ENCODE measurements at places on chromosomes 13 and 19.
A peak's percentile ranks its signal among the peaks of the same experiment; 100 is the strongest.

GRCh38 chr19:46452186-46452585 is 19.2 kb downstream of the PNMA8A start:
- no peak for DNase-seq

DNA sequence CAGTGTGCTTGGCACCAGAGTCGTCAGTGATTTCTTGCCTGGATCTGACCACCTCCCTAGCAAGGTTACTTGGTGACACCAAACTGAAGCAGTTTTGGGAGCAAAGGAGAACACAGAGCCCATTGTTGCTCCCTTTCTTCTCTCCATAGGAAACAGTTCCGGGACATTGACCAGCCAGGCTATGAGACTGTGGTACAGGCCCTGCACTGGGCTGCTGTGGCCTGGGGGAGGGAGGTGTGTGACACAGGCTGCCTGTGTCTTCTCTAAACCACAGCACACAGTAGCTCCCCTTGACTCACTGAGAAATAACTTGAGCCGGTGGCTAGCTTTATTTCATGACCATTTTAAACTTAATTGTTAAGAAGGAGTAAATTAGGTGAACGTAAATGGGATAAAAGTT is 214.8 kb upstream of the UBL3 start:
- DNase-seq: no peak

- DNase-seq: no peak
These were observed 607.4 kb downstream of the EFNB2 start for GRCh38 chr13:105928048-105928447.

DNA sequence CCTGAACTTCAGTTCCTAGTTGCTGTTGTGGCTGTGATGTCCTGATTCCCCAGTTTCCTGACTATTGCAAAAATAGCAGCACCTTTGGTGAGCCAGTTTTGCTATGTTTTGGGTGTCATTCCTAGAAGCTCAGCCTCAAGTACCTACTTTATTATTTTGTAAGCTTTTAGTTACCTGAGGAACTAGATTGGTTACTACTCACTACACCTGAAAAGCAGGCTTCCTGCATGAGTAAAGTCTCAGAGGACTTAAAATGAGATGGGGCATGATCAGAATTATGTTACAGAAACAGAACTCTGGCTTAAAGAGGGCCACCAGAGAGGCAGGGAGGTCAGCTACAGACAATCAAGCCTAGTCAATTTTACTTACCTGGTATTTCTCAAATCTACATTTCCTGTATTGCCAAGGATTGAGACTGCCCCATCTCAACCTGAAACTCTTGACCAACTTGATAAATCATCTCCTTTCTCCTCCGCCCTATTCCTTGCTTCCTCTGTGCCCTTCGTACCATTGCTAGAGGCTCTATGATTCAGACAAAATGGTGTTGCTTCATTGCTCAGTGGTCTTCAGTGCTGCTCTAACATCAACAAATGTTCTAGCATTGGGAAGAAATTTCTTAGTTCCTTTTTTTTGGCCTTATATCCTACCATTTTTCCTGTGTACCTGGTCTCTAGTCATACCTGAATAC is 58.9 kb downstream of the RAP2A start:
- no peak for DNase-seq

GRCh38 chr13:112058941-112059340 is 8.0 kb upstream of the SOX1 start:
- DNase-seq: no peak

- no peak for DNase-seq
These were observed 14.5 kb downstream of the FCGBP start for GRCh38 chr19:39919976-39920375.

- DNase-seq: no peak
These were observed 579 bp downstream of the ZNF566 start for GRCh38 chr19:36488846-36489117.

GRCh38 chr13:95222733-95223018 is 78.6 kb downstream of the ABCC4 start:
- no peak for DNase-seq

- no peak for DNase-seq
These were observed 16.2 kb upstream of the NFIC start for GRCh38 chr19:3350014-3350663.

DNA sequence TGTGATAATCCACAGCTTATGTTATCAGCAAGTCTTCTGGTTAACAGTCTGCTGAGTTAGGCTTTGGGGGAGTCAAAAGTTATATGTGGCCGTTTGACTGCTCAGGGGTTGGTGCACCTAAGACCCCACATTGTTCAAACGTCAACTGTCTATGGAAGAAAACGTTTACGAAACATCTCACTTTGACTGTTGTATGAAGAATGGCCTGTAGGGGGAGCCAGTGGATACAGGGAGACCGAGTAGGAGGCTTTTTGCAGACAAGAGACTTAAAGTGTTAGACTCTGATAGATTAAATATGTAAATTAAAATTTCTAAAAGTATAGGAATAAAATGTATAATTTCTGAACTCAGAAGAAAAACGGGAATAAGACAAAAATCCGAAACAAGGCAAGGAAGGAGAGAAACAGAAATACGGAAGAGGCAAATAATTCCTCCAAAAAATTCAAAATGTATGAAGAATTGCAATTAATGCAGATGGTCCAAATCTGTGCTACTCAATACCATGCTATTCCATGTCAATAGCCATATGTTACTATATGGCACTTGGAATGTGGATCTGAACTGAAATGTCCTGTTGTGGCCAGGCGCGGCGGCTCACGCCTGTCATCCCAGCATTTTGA is 37.8 kb downstream of the TNFSF14 start:
- DNase-seq: peak; percentile 84

GRCh38 chr19:4830332-4830731 is 1.2 kb downstream of the TICAM1 start:
- DNase-seq: no peak

GRCh38 chr19:46602392-46603194 is 1.5 kb downstream of the CALM3 start:
- no peak for DNase-seq

DNA sequence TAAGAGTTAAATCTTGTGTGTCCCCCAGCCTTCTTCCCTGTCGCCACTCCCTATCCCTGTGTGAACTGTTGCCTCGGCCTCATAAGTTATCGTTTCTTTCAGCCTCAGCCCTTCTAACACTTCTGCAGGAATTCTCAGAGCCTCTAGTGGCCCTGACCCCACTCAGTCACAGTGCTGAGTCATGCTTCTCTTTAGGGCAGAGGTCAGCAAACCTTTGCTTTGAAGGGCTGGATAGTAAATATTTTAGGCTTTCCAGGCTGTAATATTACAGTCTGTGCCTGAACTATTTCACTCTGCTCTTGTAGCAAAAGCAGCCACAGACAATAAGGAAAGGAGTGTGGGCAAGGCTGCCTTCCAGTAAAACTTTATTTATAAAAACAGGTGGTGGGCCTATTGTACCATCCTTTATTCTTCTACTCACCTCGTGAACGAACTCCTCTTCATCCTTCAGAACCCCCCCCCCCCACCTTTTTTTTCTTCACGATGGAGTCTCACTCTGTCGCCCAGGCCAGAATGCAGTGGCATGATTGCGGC is 22.1 kb downstream of the MYO9B start:
- peak; percentile 58 for DNase-seq

DNA sequence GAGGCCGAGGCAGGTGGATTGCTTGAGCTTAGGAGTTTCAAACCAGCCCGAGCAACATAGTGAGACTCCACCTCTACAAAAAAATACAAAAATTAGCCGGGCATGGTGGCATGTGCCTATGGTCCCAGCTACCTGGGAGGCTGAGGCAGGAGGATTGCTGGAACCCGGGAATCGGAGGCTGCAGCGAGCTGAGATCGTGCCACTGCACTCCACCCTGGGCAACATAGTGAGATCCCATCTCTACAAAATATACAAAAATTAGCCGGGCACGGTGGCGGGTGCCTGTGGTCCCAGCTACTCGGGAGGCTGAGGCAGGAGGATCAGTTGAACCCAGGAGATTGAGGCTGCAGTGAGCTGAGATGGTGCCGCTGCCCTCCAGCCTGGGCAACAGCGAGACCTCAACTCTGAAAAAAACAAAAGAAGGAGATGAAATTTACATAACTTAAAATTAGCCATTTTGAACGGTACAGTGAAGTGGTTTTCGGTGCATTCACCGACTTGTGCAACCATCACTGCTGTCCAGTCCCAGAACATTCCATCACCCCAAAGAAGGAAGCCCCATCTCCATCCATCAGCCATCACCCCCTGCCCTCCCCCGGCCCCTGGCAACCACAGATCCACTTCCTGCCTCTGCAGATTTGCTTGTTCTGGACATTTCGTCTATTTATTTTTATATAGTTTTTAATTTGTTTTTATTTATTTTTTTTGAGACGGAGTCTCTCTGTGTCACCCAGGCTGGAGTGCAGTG is 1.6 kb upstream of the AZU1 start:
- DNase-seq: no peak

DNA sequence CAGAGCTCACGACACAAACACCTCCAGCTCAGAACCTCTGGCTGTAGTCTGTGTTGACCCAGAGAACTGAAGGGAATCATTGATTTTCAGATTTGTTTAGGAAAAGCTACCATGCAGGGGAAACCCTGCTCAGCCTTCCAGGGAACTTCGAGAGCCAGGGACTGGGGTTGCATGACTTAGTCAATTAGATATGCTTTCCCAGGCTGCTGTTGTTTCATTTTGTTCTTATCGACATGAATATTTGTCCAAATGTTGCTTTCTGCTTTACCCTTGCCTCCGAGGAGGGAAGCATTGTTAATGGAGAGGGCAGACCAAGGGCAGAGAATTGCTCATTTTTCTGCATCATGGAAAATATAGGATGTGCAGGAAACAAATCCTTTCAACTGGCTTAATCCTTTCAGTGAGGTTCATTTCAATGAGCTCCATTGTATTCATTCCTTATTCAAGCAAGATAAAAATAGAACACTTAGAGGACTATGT is 82.5 kb downstream of the KLF5 start:
- peak; percentile 60 for DNase-seq

DNA sequence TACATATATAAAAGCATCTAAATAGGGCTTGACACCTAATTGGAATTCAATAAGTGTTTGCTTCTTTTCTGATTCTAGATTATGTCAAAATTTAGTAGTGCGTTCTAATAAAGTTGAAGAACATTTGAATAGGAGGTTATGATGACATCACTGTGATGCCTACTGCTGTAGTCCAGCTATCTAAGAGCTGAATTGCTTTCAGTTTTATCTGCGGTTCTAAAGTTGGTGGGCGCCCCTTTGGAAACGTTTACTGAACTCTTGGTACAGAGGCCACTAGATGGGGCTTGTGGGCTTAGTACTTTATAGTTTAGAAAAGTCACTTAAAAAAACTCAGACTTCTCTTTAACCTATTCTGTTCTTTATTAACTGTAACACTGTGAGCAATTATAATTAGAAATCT is 776.9 kb downstream of the GPC5 start:
- DNase-seq: peak; percentile 87

DNA sequence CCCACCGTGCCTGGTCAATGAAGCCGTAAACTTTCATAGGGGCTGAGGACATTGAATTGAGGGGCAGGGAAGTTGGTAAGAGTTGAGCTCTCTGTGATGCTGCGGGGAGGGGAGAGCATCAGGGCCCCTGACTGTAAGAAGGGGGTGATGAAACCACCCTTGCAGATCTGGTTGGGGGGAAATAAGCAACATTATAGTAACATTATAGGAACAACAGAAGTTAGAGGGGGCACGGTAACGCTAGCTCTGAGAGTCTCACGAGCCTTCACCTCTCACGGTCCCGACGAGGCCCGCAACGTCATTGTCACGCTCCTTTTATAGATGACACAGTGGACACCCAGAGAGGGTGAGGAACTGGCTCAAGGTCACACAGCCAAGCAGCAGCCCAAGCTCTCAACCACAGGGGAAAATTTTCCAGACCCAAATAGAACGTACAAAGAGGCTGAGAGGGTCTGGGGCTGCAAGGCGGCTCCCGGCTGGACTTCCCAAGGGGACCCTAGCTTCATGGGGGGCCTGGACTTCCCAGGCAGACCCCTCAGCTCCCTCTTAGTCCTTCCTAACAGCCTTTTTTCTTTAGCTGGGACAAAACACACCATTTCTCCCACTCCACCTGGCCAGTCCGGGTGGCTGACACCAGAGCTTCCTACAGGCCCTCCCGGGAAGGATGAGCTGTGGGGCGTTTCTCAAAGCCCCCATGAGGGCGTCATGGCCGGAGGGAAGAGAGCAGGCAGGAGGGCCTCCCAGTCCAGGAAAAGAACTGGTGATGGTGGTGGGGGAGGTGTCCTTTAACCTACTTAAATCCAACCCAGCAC is 4.1 kb downstream of the TLE5 start:
- no peak for DNase-seq

DNA sequence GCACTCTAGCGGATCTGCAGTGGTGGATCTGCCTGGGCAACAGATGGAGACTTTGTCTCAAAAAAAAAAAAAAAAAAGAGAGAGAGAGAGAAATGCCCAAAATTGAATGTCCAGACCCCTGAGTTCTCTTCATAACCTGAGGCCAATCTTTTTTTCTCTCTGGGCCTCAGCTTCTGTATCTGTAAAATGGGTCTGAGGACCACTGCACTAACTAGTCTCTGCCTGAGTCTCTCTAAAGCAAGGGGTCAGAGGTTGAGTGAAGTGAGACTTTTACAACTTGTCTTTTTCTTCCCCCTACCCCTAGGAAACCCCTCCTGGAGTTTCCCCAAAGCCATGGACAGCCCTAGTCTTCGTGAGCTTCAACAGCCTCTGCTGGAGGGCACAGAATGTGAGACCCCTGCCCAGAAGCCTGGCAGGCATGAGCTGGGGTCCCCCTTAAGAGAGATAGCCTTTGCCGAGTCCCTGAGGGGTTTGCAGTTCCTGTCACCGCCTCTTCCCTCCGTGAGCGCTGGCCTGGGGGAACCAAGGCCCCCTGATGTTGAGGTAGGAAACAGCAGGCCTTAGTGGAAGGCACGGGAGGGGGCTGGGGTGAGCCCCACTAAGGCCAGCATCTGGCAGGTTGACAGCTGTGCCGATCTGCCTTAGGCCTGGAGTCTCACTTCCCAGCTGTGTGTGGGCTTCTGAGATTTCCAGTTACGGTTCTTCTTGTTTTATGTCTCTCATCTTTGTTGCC is 1.8 kb downstream of the TMEM91 start:
- no peak for DNase-seq

- peak; percentile 63 for DNase-seq
These were observed 4.3 kb downstream of the RUVBL2 start for GRCh38 chr19:48997972-48998371.

DNA sequence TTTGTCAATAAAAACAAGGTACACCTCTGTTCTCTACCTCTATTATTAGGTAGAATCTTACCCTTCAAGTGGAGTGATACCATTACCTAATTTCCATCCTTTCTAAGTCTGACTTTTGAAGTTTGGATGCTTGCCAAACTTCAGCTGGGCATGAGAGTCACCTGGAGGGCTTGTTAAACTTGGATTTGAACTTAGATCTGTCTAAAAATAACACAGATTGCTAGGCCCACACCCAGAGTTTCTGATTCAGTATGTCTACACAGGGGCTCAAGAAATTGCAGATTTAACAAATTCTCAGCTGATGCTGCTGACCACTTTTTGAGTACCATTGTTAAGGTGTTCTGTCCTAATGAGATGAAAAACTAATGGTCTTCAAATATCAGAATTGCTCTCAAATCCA is 512.2 kb downstream of the LMO7 start:
- no peak for DNase-seq

- no peak for DNase-seq
These were observed 14.3 kb downstream of the FZR1 start for GRCh38 chr19:3520166-3521103.

All from fibroblast of pulmonary artery (primary cell).